ENCODE measurements at places on chromosomes 13 and 19. TPM values are rescaled to one million over a fixed set of nuclear protein-coding genes. Genes with fewer than 3 reads are reported as not detected.
A peak's percentile ranks its signal among the peaks of the same experiment; 100 is the strongest.

ZNF559 gene
- total RNA-seq: 18.6 TPM

- no peak for DNase-seq
These were observed 28.8 kb upstream of the OXGR1 start for GRCh38 chr13:97023117-97023516.

GRCh38 chr19:4067396-4068046 is 822 bp upstream of the ZBTB7A start:
- DNase-seq: peak; percentile 67

DNA sequence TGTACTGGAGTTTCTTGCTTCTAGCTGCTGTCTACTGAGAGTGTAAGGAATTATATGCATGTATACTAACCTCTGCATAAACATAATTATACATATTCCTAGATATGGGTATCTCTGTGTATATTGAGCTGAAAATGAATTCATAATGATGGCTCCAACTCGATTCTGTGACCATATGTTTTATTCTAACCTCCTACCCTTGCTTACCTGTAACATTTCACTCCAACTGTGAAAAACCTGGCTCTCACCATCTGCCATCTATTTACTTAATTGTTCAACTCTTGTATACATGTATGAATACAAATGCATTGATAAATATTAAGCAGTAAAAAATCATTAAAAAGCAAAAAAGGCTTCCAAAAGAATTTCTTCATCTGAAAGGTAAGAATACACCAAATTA is 1729.5 kb upstream of the SPRY2 start:
- no peak for DNase-seq

TEX101 gene
- not detected for total RNA-seq

GRCh38 chr19:46497773-46498172 is 2.1 kb upstream of the PNMA8B start:
- DNase-seq: no peak

BEST2 gene
- not detected for total RNA-seq

DNA sequence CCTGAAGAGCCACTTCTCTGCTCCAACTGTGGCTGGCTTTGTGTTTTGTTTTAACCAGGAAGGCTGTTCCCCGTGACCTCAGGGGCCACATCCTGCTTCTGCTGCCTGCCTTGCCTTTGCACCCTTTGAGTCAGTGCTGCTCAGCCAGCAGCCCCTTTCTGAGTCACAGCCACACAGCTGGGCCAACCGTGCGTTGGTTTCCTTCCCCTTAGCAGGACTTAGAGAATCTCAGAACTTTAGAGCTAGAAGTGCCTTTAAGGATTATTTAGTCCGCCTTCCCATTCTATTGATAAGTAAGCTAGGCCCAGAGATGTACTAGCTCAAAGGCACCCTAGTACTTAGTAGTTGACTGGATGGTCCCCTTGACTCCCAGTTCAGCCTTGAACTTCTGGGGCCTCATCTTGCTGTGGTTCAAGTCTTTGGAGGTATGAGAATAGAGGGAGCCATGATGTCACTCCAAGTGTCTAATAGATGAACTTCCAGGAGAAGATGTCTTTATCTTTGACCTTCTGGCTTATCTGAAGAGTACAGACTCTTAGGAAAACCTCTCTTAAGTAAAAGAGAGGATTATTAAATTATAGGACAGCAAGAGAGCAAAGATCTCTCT is 8.0 kb downstream of the RGCC start:
- DNase-seq: peak; percentile 94

DUXA gene
- total RNA-seq: not detected
